ENCODE measurements at places on chromosomes 2 and 18.

DNA sequence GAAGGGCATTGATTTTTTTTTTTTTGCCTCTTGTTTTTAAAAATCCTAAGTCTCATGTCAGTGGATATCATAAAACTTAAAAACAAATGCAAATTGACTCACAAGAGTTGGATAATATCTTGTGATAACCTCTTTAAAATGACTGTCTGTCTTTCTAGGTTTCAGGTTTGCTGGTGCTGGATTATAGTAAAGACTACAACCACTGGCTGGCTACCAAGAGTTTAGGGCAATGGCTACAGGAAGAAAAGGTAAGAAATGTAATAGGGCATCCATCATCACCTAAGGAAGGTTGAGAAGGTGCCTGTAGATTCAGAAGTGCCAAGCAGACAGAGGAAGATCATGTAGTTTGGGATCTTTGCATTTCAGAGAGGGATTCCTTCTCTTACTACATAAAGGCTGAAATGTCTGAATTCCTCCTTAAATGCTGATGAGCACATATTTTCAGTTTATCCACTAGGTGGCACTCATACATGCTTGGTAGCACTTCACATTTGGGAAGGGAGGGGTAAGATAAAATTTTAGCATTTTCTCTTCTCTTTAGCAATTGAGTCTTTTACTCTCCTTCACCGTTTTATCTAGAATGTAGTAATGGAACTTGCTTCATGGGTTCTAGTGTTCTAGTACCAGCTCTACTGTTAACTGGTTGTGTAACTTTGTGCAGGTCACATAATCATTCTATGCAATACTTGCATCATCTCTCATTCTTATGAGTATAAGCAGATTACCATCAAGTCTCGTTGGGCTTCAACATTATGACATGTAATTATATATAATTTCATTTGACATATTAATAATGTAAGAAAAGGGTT is 21.1 kb downstream of the CPS1 start:
- DNase-seq: no peak

DNA sequence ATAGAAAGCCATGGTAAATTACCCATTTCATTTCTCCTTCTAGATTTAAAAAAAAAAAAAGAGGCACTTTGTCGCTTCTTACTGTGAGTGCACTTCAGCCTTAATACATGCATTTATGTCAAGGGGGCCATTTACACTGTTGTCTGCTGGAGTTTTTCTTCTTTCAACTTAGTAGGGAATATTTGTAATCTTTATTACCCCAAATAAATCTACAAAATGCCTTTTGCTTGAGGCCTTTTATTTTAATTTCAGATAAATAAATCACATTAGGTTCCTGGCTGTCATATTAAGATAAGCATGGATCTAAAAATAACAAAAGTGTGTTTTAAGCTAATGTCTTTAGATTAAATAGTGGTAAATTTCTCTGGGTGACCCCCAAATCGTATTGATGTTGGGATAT is 276.0 kb downstream of the NCKAP5 start:
- no peak for DNase-seq

DNA sequence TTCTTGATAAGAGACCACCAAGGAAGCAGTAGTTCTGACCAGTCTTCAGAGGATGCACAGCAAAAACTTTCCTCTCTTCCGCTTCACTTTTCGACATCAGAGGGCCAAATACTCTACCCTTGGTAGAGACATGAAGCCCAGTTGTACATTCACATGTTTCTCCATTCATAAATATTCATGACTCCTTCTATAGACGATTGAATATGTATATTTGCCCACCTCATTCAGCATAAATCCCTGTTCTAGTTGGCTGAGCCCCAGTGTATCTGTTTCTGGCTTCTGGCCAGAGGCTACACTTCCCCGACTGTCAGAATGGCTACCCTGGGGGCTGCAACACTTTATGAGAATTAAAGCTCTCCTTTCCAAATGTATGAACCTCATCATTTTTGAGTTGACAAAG is 258.5 kb downstream of the ASXL3 start:
- no peak for DNase-seq

DNA sequence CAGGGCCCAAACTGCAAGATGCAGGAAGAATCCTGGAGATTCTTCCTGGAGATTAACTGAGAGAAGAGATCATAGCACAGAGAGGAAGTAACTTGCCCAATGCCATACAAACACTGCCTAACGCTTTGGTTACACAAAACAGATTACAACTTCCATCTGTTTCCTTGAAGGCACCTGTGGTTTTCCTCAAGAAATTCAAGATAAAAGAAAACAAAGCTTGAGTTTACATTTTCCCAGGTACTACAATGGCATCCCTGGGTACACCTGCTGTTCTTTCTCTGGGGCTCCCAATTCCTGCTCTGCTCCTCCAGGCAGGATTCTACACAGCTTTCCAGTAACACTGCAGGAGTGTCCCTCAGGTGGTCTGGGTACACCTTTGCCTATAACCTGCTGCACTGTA is 781.9 kb upstream of the ID2 start:
- DNase-seq: no peak

GRCh38 chr2:71453404-71454220 is at the start of gene DYSF:
DYSF (plus strand) TSS chr2:71453561.
- no peak for DNase-seq

DNA sequence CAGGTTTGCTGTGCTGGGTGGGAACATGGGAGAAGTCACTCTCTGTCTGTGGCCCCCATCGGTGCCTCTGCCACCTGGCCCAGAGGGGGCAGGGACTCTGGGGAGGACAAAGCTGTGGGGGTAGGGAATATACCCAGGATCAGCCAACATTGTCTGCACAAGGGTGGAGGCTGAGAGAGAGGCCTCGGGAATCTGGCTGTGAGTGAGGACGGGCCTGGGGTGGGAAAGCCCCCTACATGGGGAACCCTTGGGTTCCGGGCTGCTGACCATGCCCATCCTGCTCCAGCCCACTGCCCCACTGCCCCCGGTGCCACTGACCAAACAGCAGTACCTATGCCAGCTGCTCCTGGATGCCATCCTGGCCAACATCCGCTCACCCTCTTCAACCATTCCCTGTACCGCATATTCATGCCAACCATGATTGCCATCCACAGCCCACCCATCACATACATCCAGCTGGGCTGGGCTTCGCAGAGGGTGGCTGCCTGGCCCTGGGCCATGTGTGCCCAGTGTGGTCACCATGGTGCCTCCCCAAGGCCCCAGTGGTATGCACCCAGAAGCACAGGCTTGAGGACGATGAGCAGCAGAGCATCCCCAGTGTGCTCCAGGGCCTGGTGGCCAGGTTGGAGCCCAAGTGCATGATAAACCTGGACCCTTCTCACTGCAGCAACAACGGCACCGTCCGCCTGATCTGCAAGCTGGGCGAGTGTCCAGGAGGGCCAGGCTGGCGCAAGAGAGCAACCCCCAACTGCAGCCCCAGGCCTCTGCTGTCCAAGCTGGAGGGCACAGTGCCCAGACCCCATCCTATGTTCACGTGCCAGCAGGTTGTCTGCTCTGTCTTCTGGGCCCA is 6.9 kb upstream of the POTEF start:
- no peak for DNase-seq

GRCh38 chr2:53508667-53509066 is 258.9 kb upstream of the CHAC2 start:
- DNase-seq: no peak

DNA sequence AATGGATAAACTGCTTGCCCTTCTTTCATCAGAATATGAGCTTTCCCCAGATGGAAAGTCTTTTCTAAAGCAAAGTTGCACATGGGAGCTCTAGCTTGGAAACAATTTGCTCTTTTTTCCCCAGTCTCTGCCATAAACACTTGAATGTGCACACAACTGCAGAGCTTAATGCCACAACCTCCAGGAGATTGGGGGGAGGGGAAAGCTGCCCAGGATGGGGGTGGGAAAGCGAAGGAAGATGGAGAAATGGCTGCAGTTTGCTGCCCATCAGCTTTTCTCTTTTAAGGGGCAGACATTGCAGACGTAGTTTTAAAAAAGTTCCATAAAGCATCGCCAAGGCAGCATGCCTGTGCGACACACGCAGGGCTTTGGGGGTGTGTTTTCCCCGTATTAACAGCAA is 1.5 kb downstream of the ACKR3 start:
- DNase-seq: no peak

DNA sequence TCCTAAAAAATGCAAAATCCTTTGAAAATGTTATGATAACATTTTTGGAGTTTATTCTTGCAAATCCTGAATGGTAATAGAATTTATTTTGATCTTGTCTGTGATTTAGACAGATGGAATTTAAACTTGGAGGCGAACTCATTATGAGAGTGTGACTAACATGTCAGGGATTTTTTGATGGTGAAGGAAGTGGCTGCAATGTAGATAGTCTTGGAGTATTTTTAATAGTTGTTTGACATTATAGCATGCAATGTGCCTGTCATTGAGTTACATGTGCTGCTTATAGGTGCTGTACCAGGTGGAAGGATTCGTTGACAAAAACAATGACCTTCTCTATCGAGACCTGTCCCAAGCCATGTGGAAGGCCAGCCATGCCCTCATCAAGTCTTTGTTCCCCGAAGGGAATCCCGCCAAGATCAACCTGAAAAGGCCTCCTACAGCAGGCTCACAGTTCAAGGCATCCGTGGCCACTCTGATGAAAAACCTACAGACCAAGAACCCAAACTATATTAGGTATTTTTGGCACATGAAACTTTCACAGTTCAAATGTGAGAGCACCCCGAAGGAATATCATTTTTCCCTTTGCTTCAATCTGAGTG is 141.8 kb downstream of the MYO1B start:
- DNase-seq: no peak

DNA sequence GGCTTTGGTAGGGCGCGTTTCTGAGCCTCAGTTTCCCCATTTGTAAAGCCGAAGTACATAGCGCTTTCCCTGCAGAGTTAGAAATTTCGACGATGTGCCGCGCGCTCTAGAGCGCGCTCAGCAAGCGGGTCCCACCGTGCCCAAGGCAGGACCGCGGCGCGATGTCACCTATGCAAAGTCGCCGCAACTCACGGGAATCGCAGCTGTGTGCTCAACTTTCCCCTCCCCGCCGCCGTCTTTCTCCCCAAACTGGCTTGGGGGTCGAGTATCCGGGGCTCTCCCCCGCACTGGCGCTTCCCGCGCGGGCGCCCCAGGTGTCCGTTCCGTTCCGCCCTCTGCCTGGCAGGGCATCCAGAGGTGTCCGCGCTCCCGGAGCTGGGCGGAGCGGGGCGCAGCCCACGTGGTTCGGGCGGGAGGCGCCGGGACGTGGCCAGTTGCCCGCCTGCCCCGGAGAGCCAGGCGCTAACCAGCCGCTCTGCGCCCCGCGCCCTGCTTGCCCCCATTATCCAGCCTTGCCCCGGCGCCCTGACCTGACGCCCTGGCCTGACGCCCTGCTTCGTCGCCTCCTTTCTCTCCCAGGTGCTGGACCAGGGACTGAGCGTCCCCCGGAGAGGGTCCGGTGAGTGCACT is at the start of gene MLPH:
MLPH (plus strand) TSS at position 433 of the 630 bp plus-strand sequence. CDS start 6,176 bp downstream, outside the sequence.
- no peak for DNase-seq

DNA sequence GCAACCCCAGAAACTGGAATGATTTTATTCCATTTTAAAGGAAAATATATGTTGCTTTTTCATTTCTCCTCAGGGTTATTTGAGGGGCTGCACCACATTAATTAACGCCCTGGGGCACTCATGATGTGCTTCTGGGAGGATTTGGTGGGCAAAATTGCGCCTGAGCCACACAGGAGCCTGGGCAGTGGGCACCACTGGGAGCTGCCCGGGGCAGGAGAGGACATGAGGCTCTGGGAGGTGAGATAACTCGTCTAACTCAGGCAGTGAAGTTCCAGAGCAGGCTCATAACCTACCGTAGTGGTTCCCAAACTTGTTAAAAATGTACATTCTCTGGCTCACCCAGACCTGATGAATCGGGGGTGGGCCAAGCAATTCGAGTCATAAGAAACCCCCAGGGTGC is 68.3 kb downstream of the EDAR start:
- no peak for DNase-seq

GRCh38 chr2:2452961-2453360 is 121.9 kb upstream of the MYT1L start:
- DNase-seq: no peak

- no peak for DNase-seq
These were observed 1802.0 kb downstream of the SUCLG1 start for GRCh38 chr2:82657106-82657505.

Data from stimulated activated CD8-positive, alpha-beta memory T cell treated with anti-CD3 and anti-CD28 coated beads, Interleukin-15, amount 100 ng/mL, for 4 hours (primary cell).